Mesothelial cell of epicardium (in vitro differentiated cells): ENCODE measurements at places on chromosomes 16 and 17. TPM values are rescaled to one million over a fixed set of nuclear protein-coding genes. Genes with fewer than 3 reads are reported as not detected.

DNA sequence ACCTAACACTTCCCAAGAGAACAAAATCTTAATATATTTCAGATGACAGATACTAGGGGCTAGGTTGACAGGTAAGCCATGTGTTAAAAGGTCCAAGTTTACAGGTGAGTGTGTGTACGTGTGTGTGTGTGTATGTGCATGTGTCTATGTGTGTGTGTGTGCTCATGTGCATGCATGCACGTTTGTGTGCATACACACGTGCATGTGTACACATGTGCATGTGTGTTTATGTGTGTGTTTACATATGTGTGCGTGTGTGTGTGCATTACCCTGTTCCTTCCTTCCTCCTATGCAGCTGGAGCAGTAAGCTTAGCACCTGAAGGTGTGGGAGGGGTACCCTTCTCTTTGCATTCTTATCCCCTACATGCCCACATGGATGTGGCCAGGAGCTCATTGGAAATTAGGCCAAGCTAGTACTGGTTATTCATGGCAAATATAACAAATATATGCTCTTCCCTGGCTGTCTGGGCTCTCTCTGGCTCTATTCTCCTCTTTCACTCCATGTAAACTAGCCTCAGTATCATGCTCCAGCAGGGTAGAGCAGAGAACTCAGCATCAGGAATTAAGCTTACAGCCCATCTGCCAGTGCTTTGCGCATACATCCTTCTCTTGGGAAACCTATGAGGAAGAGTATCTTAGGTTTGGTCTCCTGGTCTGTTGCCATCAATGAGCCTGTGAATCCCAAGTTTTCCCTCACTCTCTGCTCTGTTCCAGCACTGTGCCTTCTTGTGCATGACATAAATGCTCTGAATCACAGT is 258.0 kb upstream of the MYOCD start:
- DNase-seq: no peak
- no peaks in the 10 kb centered on the region for H3K36me3 ChIP-seq
- no peak overlapping the region for H3K27ac ChIP-seq
- H3K4me3 ChIP-seq: no peak overlapping the region
- H3K27me3 ChIP-seq: no peaks in the 10 kb centered on the region
- no peaks in the 10 kb centered on the region for H3K4me1 ChIP-seq

- H3K4me3 ChIP-seq: no peak overlapping the region
- no peak overlapping the region for H3K27ac ChIP-seq
- H3K4me1 ChIP-seq: peaks cover 52% of the 10 kb centered on the region
- H3K36me3 ChIP-seq: no peaks in the 10 kb centered on the region
These were observed 219.9 kb upstream of the CIBAR2 start for GRCh38 chr16:85332175-85332574.

DNA sequence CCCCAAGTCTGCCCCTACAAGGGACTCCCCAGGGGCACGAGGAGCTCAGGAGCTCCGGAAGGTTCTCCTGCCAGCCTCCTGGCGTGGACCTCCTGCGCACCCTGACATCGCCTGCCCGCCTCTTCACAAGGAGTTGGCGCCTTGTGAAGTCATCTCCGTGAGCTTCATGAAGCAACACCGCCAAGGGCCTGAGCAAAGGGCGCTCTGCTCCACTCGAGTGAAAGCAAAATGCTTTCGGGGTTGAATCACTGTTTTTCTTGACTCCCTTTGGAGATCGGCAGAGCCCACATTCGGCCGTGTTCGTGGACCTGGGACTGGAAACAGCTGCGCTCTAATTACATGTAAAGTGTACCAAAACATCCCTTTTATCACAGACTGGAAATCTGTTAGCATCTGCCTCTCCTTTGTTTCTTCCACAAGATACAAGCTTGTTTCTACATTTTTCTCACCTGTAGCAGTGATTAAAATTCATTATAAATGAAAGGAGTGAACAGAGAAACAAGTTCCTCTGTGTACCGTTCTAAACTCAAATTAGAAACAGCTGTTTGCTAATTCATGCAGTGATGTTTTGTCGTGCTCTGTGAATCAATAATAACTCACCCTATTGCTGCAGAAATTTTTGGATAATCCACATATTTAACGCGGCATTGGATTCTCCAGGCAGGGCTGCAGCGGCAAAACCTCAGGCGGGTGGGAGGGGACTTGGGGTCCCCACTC is 203.3 kb downstream of the ZNF423 start:
- DNase-seq: no peak
- H3K4me3 ChIP-seq: no peak overlapping the region

Gene CDH11
- total RNA-seq: 333 to 376 TPM (median 359 TPM) in 3 replicates

- H3K27ac ChIP-seq: no peak overlapping the region
- no peaks in the 10 kb centered on the region for H3K36me3 ChIP-seq
- H3K27me3 ChIP-seq: peaks cover 1% of the 10 kb centered on the region
- H3K4me1 ChIP-seq: peaks cover 6% of the 10 kb centered on the region
These were observed 6.0 kb downstream of the TEKT5 start for GRCh38 chr16:10688726-10689125.

Gene PLK1
- total RNA-seq: 22.3 to 24.2 TPM (median 23.8 TPM) in 3 replicates

DNA sequence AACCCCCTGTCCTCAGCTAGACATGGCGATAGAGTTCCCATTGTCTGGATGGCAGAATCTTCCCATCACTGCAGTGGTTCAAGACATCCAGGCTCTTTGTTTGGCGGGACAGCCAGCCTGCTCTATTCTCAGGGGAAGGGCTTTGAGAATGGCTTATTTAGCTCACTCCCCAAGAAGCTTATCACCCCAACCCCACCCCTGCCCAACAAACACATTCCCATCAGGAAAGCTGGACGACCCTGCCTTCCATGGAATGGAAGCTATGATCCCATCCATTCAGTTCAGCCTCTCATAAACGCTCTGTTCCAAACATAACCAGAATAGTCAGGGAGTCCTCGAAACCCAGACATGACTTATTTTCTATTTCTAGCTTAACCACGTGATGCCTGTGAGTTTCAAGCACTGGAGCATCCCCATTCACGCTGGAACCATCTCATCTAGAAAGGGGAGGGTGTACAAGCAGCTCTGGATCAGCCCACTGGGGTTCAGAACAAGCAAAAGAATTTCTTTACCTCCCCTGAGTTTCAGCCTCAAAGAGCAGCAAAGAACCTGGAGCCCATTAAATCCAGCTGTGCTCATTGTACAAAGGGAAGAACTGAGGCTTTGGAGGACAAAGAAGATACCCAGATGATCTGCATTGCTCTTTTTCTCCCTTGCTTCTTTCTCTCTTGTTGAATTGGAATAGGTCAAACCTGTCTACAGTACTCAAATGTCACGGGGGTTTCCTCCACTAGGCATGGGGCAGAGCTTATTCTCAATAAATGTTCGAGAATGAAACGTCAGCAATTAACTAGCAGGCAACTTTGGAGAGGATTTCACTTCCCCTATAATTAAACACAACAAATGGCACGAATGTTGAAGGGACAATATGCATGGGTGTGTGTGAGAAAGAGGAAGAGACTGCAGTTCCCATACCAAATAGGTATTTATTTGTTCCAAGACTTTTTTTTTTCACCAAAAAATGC is 93.1 kb downstream of the XYLT1 start:
- DNase-seq: no peak
- no peaks in the 10 kb centered on the region for H3K36me3 ChIP-seq
- H3K27ac ChIP-seq: no peak overlapping the region

- peaks cover 3% of the 10 kb centered on the region for H3K36me3 ChIP-seq
- H3K4me1 ChIP-seq: peaks cover 42% of the 10 kb centered on the region
- DNase-seq: no peak
These were observed 3.9 kb downstream of the USP10 start for GRCh38 chr16:84703681-84704080.

Gene RUNDC1
- total RNA-seq: 13.1 to 13.9 TPM (median 13.2 TPM) in 3 replicates

DNA sequence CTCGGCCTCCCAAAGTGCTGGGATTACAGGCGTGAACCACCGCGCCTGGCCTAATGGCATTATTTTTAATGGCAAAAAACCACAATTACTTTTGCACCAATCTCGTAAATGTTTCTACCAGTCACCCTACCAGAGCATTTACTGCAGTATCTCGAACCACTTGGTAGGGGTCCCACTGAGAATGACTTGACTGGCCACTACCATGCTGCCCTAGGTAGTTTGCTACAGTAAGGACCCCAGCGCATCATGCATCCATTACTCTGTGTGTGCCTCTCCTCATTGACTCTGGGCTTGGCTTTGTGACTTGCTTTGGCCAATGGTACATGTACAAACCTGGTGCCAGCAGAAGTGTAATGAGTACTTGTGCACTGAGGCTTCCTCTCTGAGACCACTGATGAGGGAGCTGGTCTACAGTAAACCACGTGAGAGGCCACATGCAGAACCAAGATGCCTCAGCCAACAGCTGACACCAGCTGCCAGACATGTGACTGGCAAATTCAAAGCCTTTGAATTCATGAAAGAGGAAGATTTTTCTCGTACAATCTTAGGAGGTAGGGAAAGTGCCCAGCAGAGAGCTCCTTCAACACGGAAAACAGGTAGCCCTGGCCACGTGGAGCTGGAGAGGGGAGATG is 421.7 kb upstream of the C16orf82 start:
- H3K27me3 ChIP-seq: peaks cover 18% of the 10 kb centered on the region
- no peak for DNase-seq

- H3K36me3 ChIP-seq: no peaks in the 10 kb centered on the region
- peak overlapping the region; percentile 55 for H3K27ac ChIP-seq
- no peak for DNase-seq
- peaks cover 23% of the 10 kb centered on the region for H3K4me1 ChIP-seq
- no peaks in the 10 kb centered on the region for H3K27me3 ChIP-seq
- H3K4me3 ChIP-seq: no peak overlapping the region
These were observed 404.6 kb downstream of the SLC39A11 start for GRCh38 chr17:72687886-72688285.

GRCh38 chr17:42474276-42474675 is 15.6 kb downstream of the ATP6V0A1 start:
- no peaks in the 10 kb centered on the region for H3K27me3 ChIP-seq
- no peak overlapping the region for H3K4me3 ChIP-seq
- no peak for DNase-seq
- H3K36me3 ChIP-seq: peaks cover 54% of the 10 kb centered on the region

DNA sequence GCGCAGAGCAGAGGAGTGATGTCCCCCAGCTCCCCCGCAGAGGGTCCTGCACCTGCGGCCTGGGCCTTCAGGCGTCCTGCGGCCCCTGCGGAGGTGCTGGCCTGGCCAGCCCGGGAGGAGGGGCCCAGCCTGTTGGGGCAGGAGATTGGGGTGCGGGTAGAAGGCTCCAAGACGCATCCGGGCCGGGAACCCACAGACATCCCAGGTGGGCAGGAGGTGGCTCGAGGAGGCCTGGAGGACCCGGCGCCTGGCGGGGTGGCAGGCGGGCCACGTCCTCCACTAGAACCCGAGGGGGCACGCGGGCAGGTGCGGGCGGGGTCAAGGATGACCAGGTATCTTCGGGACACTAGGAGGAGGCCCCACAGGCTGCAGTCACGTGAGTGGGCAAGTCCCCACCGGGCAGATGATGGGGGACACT is 647 bp upstream of the SECTM1 start:
- peaks cover 29% of the 10 kb centered on the region for H3K27me3 ChIP-seq
- peaks cover 56% of the 10 kb centered on the region for H3K4me1 ChIP-seq
- no peak for DNase-seq
- H3K27ac ChIP-seq: no peak overlapping the region
- H3K4me3 ChIP-seq: no peak overlapping the region
- H3K36me3 ChIP-seq: no peaks in the 10 kb centered on the region

- H3K27ac ChIP-seq: no peak overlapping the region
- no peaks in the 10 kb centered on the region for H3K36me3 ChIP-seq
These were observed 20.1 kb upstream of the ALKBH5 start for GRCh38 chr17:18163547-18163946.

- H3K27me3 ChIP-seq: no peaks in the 10 kb centered on the region
- DNase-seq: no peak
- no peaks in the 10 kb centered on the region for H3K36me3 ChIP-seq
- H3K4me1 ChIP-seq: peaks cover 2% of the 10 kb centered on the region
- no peak overlapping the region for H3K4me3 ChIP-seq
- H3K27ac ChIP-seq: no peak overlapping the region
These were observed 702.0 kb downstream of the CDH11 start for GRCh38 chr16:64419832-64420231.

Gene PRSS33
- not detected in 3 replicates for total RNA-seq

Gene PERCC1
- not detected in 3 replicates for total RNA-seq

Gene CTDNEP1
- 122 to 132 TPM (median 130 TPM) in 3 replicates for total RNA-seq

DNA sequence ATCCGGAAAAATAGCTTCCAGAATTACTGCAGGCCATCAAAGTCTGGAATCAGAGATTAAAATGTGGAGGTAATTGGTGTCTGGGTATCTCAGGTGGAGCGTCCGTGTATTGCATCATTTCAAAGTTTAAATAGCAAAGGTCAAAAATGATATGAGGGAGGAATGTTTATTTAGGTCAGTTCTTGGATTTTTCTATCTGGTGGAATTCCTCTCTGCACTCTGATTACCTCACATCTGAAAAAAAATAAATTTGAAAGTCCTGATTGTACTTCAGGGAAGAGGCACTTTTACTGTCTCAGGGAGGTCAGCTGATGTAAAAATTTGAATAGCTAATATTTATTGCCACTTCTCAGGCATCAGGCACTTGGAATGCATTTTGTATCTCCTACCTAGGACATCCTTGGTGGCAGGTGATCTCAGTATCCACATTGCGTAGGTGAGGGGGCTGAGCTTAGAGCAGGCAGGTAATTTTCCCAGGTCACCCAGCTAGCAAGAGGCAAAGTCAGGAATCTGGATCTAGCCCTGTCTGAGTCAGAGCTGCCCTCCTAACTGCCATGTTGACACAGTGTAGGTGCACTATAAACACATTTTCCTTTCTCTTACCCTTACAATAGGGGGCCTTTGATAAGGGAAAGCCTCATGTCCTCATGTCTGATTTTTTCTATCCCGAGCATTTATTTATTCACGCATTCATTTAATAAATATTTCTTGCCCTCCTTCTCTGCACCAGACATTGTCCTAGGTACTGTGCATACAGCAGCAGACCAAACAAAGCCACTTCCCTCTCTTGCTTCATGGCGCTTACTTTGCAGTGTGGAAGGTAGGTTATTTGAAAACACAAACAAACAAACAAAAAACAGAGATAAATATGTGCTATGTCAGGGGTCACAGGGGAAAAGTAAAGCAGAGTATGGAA is 454.3 kb downstream of the HAPSTR1 start:
- H3K27me3 ChIP-seq: no peaks in the 10 kb centered on the region
- no peak overlapping the region for H3K4me3 ChIP-seq
- H3K4me1 ChIP-seq: peaks cover 4% of the 10 kb centered on the region
- no peak for DNase-seq

Gene MT4
- total RNA-seq: not detected in 3 replicates

Gene C17orf58
- 5.6 to 6.6 TPM (median 6.5 TPM) in 3 replicates for total RNA-seq
